ENCODE measurements at places on chromosomes 4 and X.

DNA sequence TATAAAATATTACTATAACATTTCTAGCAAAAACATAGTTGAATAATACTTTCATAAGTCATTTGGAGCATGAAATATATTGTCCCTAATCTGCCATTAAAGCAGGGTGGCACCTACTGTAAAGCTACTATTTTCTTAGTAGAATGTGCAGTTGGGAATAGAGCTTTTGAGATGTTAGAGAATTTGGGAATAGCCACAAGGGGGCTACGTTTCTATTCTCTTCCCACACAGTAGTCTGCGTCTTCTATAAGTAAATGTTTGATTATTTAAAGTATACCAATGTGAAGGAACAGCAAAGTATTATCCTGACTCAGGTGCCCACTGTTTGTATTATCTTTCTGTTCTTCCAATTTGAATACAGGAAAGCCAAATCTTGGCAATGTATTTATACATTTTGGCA lies 323.2 kb upstream of the GIMD1 start:
- no peak for DNase-seq

DNA sequence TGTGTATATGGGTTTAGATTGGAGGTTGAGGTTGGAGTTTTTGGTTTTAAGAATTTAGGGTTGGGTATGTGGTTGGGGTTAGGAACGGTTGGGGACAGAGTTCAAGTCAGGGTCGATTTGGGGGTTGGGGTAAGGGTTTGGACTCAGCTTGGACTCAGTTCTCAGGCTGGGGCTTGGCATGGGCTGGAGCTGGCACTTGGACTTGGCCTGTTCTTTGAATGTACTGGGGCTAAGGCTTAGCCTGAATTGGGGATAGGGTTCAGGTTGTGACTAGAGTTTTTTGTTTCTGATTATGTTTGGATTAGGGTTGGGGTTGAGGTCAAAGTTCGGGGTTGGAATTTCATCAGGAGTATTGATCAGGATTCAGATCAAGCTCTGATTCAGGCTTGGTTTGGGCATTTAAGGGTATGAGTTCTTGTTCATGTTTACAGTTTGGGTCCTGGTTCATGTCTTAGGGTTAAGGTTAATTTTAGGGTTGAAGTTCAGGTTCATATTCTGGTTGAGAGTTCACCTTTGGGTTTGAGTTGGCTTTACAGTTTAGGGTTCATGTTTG lies 46.2 kb upstream of the IL9R start:
- DNase-seq = no peak

DNA sequence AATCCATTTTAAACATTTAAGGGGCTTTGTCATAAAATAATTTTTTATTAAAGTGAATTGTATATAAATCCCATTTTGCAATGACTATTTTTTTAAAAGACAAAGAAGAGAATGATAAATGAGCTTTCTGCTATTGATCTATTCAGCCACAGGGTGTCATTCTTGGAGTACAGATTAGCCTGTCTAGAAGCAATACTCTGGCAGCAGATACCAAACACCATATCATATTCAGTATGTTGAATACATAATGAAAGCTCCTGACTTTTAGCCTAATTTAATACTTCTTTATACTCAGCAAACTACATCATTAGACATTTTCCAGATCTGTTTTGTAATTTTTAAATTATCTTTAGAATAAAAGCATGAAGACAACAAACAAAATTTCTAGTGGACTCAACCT lies 496.3 kb downstream of the PDGFC start:
- DNase-seq = no peak

- no peak for DNase-seq
Measured at GRCh38 chr4:12144051-12144450, 715.4 kb upstream of the HS3ST1 start.

DNA sequence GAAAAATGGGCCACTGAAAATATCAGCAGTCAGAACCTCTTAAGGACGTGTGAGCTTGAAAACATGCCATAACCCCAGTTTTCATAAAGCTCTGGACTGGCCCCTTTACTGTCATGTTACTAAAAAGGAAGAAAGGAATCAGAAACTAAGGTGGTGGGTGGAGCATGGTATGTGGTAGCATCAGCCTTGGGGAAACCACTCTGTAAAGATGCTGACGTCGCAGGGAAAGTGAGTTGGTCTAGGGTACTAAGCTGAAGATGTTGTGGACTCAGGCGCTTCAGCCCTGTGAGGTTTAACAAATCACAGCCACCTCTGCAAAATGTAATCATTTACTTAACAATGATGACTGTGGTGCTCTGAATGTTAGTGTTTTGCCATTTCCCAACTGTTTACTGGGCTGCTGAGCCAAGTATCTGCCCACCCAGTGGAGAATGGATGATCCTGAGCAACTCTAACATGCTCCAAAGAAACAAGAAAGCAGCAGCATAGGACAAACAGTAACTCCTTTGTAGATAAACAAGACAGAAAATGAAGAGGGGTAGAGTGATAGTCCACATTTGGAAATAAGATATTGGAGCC lies 33.4 kb downstream of the C4orf54 start:
- DNase-seq = no peak

- no peak for DNase-seq
Measured at GRCh38 chr4:20805716-20806115, 105.5 kb downstream of the PACRGL start.

DNA sequence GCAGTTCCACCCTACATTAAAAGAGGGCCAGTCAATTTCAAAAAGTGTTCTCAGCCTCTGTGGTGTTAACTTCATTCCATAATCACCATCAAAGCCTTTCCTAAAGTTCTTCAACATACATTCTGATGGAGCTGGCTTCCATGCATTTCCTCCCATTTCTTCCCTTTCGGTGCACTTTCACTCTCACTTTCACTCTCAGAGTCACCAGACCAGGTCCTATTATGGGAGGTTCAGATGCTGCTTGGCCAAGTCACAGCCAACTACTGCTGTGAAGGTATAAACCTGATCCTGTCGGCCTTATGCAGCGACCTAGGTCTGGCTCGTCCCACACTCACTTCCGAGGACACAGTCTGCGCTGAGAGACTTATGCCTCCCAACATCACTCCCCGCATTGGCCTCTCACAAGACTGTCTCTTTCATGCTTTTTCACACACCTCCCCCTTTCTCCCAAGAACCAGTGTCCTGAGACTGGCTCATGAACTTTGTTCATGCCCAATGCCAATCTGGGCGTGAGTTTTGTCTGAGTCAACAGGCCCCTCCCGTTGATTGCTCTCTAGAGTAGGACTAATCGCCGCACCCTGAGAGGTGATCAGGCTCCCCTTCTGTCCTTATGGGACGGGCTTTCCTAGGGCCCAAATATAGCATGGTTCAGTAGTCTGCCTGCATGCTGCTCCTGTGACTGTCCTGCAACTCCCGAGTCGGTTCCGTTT lies 60.8 kb upstream of the XAGE1B start:
- DNase-seq = no peak
